ENCODE measurements at places on chromosomes 5 and 9.

DNA sequence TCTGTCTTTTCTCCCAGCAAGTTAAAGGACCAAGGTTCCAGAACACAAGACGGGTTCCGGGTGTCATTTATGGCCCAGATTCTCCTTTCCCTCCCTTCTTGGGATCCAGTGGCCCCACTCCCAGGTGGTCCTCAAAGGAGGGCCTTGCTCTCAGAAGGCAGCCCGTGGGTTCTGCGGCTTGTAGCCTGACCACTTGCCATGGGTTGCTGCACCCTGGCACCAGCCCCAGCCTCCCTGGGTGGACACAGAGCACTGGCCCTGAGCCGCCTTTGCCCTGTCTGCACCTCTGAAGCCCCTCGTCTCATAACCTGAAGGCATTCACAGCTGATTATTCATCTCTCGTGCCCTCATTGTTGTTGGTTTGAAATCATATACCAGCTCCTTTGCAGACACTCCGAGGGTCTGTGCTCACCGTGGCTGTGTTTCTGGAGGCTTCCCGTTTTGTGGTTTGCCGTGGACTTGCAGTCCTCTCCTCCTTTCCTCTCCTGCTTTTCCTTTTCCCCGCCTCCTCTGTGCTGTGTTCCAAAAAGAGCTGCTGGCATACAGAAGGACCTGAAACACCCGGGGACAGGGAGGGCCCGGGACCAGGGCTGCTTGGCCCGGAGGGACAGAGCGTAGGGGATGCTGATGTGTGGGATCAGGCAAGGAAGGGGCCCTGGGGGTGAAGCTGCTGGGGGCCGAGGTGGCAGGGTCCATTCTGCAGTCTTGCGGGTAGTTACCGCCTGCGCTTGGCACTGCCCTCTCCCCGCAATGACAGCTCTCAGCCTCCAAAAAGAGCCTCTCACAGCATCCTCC lies 49.5 kb upstream of the FCN2 start:
- DNase-seq = no peak

DNA sequence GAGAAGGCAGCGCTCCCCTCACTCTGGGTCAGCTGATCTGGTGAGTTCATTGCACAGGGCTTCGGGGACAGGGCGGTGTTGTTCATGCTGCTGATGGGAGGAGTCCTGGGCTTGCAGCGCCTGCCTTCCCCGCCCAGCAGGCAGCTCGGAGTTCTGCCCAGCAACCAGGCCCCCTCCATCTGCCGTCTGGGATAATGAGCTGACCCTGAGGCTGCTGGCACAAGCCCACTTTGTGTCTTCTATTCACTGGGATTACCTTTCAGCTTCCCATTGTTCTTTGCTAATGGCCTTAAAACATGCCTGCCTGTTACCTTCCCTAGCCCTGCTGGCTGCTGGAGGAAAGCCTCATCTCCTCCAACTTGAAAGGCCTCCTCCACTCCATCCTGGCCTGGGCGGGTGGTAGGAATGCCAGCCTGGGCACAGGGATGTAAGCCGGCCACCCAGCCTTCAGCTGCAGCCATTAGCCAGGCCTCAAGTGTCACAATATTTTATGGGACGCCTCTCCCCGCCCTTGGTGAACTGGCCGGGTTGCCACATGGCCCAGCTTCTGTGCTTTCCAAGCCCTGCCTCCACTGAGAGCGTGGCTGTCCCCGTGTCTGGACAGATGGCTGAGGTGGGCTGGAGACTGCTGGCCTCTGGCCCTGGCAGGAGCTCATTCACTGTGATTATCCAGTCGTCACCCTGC lies 70.4 kb downstream of the GADD45G start:
- no peak for DNase-seq

- peak; percentile 76 for DNase-seq
Observed at GRCh38 chr5:132385326-132386105, 16.0 kb downstream of the SLC22A5 start.

GRCh38 chr5:94562327-94562971 lies 56.0 kb downstream of the KIAA0825 start:
- DNase-seq = no peak

DNA sequence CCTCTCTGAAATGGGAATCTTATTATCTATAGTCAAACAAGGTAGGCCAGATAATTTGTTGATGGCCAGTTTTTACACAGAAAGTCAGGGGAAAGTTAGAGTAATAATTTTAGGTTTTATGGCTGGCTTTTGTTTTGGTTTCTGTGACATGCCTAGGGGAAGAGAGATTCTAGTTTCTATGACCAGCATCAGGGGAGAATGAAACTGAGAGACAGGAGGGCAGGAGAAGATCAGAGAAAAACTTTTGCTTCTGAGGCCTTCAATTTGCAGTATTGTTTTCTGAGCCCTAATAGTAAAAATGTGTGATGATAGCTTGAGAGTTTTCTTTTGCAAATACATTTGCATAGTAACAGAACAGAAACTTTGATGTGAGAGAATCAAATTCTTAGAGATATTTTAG lies 564.3 kb downstream of the ZNF608 start:
- DNase-seq = no peak

DNA sequence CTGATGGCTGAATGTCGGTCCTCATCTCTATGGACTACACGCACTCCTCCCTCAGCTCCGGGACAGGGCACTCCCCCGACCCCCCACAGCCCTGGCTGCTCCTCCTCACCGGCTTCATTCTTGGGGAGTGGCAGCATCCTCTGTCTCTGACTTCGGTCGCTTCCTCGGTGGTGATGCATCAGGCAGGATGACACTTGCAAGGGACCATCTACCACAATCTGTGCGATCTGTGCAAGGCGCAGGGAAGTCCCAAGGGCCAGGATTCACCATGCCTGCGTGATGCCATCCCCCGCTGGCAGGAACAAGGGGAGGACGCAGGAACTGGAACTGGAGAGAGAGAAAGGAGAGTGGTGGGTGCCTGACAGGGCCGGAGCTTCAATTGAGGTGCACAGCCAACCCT lies 2.2 kb upstream of the CACNA1B start:
- no peak for DNase-seq

DNA sequence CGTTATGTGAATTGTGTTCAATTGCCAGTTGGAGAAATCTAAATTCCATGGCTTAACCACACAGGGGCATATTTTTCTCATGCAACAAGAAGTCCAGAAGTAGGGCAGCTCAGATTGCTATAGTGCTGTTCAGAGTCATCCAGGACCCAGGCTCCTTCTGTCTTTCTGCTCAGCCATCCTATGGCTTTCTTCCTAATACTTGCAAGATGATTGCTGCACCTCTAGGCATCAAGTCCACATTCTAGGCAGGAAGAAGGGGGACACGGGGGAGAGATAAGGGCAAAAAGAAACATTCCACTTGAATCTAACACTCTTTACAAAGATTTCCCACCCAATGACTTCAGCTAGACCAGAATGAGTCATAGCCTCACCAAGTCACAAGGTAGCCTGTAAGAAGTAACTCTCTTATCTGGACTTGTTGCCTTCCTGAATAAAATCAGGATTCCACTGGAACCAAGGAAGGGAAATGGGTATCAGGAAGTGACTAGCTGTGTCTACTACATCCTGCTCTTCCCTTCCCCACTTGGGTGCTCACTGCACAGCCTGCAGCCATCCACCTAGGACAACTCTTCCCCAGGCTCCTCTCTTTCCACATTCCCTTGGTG lies 5.3 kb downstream of the ERAP2 start:
- DNase-seq = no peak

GRCh38 chr5:8241558-8241957 lies 372.6 kb downstream of the MTRR start:
- no peak for DNase-seq

DNA sequence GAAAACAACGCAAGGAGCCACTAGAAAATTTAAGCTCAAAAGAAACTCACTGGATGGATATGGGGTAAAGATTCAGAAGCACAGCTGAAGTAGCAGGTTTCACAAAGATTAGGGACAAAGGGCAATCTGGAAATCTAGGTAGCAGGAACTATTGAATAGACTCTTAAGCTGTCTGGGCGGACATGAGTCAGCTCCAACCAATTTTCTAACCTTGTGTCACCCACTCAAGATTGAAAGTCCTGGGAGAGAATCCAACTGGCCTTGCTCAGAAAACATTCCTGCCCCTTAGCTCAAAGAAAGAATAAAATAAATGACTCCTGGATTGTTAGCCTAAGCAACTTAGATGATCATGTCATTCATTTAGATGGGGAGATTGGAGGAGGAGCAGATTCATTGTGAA lies 69.2 kb downstream of the STK32A start:
- DNase-seq = no peak

- DNase-seq = no peak
Observed at GRCh38 chr5:32604800-32605765, 19.7 kb downstream of the SUB1 start.

- no peak for DNase-seq
Observed at GRCh38 chr9:38051780-38052546, 17.1 kb downstream of the SHB start.

GRCh38 chr5:150347451-150347850 lies 10.0 kb upstream of the TCOF1 start:
- no peak for DNase-seq

DNA sequence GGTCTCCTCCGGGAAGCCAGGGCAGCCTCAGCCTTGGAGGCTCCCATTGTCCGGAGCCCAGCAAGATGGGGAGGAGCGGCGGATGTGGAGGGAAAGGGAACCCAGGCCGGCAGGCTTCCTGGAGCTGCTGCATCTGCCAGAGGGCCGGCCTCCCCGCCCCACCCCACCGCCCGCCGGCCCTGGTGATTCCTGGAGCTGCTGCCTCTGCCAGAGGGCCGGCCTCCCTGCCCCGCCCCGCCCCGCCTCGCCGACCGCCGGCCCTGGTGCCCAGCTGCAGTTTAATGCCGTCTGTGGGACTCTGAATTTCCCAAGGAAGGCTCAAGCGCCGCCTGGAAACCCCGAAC lies 31.6 kb downstream of the EXD3 start:
- no peak for DNase-seq

DNA sequence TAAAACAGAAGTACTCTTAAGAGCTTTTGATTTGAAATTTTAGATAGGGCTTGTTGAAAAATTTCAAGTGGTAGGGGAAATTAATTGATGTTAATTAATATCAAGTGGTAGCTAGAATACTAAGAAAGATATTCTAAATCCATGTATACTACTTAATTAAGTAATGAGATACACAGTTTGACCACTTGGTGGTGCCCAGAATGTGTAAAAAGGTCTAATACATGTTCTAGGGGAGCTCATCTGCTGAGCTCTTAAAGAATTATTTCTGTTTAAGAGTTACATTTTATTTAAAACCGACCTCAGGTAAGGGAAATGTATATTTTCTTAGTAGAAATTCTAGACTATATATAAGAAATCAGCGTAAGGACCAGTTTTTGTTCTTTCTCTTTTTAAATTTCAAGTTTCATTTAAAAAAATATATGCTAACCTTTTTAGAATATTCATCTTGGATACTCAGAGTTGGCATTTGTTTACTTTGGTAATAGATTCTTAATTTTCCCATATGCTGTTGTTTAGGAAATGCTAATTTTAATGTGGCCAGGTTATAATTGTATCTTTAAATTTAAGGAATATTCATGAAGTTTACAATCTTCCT lies 61.5 kb downstream of the LNPEP start:
- no peak for DNase-seq

- DNase-seq = no peak
Observed at GRCh38 chr9:136351252-136351800, 12.2 kb downstream of the DNLZ start.
